Stimulated activated CD8-positive, alpha-beta memory T cell treated with anti-CD3 and anti-CD28 coated beads, Interleukin-15, amount 100 ng/mL, for 4 hours (primary cell): ENCODE measurements at places on chromosomes 7 and 10.

GRCh38 chr7:69622014-69622835 lies 23.9 kb downstream of the AUTS2 start:
- DNase-seq = no peak

GRCh38 chr7:36611703-36612102 lies 112.6 kb downstream of the AOAH start:
- DNase-seq = no peak

GRCh38 chr7:36473454-36474282 lies 84.0 kb downstream of the ANLN start:
- DNase-seq = no peak

- DNase-seq = no peak
Measured at GRCh38 chr7:37000511-37000910, 276.2 kb upstream of the AOAH start.

DNA sequence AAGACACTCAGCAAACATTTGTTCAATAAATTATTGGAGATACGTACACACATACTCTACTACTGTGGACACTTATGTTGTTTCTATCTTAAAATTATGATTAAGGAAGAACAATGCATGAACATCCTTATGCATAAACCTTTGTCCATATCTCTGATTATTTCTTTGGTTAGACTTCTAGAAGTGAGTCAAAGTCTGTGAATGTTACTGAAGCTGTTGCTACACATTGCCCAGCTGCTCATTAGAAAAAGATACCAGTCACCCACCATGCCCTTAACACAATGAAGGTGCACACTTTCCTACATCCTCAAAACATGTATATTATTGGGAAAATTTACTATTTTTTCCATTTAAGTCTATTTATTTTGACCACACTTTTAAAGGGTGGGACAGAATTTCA lies 1.4 kb upstream of the CLRN3 start:
- DNase-seq = no peak

- no peak for DNase-seq
Measured at GRCh38 chr7:48388911-48389310, 217.7 kb downstream of the ABCA13 start.

DNA sequence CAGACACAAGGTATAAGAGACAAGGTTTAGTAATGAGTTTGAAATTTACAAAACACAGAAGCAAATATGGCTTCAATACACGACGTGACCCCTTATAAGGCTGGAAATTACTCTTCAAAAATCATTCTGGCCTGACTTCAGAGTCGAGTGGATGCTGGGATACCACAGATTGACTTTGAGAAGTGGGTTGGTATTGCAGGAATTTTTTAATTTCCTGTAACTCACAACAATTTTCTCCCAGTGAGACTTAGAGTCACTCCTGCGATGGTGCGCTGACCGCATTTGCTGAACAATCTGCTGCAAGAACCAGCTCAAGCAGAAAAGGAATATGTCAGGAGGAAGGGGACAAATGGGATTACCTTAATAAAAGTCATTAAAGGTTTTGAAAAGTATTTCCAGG lies 132.1 kb downstream of the EMX2 start:
- no peak for DNase-seq

GRCh38 chr7:75532639-75533038 lies 40.5 kb downstream of the SPDYE5 start:
- DNase-seq = no peak

DNA sequence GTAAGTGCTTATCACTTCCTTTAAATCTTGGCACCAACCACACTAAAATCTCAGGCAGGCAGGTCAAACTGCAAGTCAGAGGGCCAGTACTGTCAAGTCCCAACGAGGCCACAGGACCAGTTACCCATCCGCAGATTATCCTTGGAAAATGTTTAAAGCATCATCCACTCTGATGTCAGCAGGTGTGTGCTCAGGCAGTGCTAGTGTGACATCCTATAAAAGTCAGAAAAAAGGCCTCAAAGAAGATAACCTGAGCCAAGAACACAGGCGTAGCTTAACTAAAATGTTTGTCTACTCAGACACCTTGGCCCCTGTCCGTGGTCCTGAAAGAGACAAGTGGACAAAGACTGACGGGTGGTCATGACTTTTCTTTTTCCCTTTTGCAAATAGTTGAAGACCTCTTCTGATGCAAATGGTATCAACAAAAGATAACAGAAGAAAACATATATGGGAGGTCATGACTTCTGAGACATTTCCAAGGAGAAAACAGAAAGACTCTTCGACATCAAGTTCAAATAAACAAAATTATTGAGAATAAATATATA lies 309.3 kb downstream of the KCNMA1 start:
- no peak for DNase-seq

DNA sequence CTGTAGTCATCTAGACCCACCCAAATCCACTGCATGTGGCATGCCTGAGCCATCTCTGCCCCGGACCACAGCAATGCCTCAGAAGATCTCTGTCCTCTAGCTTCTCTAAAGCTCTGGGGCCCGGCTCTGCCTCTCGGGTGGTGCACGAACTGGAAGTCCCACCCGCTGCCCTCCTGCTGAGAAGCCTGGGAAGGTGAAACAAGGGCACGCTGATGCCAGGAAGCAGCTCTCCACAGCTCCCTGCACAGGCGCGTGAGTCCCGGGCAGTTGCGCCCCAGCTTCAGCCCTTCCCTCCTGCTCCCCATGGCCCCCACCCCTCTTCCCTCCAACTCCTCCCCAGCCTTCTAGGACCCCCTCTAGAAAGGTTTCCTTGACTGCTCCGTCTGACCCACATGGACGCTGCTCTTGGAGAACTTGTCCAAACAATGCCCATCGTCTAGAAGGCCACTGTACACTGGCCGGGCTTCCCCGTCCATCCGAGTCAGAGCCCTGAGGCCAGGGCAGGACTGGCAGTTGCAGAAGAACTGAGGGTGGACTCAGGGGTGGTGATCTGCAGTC lies 12.8 kb downstream of the KCNH2 start:
- no peak for DNase-seq

GRCh38 chr7:24576171-24577025 lies 3.1 kb downstream of the PALS2 start:
- no peak for DNase-seq

GRCh38 chr10:37775612-37776011 lies 81.8 kb downstream of the ZNF248 start:
- no peak for DNase-seq

DNA sequence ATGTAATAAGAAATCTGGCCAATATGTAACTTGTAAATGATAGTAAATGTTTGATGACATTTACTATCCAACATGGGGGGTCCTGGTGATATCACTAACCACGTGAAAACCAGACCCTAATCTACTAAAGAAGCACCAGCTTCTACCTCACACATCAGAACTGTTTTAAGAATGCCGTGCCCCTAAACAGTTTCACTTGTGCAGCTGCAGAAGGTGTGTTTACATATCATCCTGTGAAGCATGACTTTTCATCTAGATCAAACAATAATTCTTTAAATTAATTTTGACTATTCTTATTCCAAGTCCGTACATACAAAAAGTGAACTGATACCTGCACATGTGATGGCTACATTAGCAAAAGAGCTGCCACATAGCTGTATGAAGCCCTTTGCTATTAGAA lies 61.0 kb downstream of the STEAP1B start:
- DNase-seq = no peak

DNA sequence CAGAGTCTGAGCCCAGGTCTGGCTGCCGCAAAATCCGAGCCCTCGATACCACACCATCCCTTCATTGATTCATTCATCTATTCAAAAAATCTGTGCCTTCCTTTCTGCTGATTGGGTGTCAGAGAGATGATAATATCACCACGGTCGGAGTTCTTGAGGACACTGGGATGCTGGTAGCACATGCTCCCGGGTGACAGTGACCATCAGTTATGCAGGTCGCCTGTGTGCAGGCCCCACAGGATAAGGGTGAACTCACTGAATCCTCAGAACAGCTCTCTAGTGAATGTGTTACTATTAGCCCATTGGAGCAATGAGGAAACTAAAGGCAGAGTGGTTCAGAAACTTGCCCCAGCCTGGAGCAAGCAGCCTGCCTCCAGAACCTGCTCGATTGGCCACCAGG lies 145.1 kb downstream of the SLIT1 start:
- no peak for DNase-seq

GRCh38 chr7:123749537-123749857 lies 694 bp upstream of the WASL start:
- no peak for DNase-seq
